ENCODE measurements at places on chromosomes 1 and 21.

DNA sequence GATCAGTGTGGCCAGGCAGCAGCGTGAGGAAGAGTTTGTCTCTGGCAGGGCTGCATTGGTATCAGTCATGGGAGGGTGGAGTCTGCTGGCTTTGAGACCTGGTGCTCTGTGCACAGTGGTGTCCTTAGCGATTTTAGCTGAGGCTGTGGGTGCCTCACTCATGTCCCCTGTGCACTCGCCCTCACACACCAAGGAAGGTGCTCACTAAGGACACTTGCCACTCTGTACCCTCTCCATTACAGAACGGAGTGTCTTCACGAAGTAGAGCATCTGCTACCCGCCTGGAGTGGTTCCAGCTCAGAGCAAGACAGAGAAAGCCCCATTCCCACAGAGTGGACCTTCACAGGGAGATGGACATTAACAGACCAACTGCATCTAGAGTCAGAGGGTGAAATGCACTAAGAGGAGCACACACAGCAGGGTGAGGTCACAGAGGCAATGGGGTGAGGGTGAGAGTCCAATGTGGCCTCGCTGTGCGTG, 117.9 kb downstream of the MATN1 start:
- DNase-seq: no peak

- DNase-seq: no peak
Measured at GRCh38 chr1:156122519-156123355, 8.2 kb downstream of the LMNA start.

DNA sequence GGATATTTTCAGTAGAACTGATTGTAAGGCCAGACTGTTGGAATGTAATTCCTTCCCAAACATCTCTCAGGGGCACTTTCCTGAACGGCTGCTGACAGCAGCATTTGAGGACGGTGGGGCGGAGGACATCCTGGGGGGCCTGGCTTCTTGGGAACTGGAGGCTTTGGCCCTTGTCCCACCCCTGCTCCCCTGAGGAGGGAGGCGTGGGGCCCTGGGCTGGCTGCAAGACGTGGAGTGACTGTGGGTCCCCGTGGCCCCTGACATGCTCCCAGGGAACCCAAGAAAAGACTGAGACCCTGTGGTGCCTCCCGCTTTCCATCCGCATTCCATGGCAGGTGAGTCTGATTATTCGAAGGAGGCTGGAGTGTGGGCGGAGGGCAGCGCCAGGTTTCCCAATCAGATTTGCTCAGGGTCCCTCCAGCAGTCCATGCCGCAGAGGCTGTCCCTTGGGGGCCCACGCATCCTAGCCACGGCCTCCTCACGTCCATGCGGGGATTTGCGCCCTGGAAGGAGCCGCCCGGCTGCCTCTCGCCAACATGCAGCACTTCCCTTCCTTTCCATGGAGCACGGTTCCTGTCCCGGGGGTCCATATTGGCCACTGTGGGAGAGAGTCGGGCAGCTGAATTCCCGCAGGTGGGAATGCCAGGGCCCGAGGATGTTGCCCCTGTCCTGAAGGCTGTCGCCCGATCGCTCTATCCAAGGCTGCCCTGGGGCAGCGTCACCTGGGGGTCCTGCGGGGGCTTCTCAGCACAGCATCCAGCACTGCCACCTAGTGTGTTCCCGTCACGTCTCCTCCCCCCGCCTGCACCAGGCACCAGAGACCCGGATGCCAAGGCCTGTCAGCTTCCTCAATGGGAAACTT, 69.0 kb downstream of the FAAP20 start:
- no peak for DNase-seq

DNA sequence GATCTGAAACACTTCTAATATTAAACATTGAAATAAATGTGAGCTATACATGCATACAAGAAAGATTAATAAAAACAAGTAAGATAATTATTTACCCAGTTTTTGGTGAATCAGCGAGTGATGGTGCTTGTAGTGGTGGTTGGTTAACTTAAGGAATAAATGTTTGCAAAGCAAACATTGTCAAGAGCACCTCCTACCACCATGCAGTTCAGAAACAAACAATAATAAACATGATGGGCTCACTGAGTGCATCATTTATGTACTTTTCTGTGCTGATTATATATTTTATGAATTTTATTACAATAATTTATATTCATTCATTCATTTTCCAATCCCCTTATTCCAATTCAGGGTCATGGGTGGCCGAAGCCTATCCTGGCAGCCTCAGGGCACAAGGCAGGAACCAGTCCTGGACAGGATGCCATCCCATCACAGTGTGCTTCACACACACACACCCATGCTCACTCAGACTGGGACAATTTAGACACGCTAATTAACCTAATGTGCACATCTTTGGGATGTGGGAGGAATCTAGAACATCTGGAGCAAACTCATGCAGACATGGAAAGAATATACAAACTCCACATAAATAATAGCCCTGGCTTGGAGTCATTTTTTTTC, 57.8 kb downstream of the ZMYM4 start:
- DNase-seq: no peak

DNA sequence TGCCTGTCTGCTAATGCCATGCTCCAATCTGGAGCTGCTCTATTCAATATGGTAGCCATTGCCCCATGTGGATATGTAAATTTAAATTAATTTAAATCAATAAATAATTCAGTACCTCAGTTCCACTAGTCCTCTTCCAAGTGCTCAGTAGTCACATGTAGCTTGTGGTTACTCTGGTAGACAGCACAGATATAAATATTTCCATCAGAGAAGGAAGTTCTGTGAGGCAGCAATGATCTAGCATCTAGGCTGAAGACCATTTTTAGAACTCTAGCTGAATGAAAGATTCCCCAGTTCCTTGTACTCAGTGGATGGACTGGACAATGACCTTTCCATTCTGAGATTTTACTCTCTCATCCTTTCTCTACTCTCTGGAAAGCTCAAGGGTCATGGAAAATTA, 25.8 kb upstream of the CAPZB start:
- DNase-seq: no peak

DNA sequence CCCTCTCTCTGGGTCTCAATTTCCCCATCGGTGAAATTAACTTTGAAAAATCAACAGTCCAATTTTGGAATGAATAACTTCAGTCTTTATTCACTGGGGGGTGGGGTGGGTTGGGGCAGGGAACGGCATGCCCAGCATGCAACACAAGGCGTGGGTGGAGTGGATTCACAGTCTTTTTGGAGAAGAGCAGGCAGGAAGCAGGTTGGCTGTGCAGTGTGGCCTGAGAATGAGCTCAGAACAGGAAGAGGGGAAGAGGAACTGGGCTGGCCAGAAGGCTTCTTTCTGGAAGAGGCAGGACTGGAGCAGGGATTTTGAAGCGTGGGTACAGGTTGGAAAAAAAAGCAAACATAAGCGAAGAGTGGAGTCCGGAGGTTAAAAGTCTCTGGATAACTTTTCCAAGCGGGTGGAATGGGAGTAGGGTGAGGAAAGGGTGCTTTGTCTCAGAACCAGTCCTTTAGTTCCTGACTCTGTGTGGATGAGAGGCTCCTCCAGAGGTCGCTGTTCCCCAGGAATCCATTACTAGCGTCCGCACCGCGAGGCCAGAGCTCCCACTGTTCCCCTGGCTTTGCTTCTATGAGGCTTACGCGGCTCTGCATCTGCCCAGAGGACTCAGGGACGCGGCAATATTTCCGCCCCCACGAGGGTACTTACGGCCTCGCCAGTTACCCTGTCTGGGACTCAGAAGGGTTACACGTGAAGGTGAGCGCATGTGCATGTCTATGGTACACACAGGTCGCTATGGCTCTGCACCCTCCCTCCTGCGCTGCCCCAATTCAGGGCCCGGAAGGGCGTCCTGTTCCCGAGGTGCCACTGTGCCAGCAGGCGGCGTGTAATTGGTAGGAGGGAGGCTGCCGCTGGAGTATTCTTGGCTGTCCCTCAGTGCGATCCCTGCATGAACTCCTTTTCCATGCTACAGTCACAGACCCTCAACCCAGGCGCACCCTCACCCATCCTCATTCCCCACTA, 5.5 kb upstream of the FOXD2 start:
- peak; percentile 39 for DNase-seq

- DNase-seq: no peak
Measured at GRCh38 chr1:37038227-37039093, 4.1 kb upstream of the GRIK3 start.

- DNase-seq: no peak
Measured at GRCh38 chr1:96214982-96215381, 506.6 kb upstream of the PTBP2 start.

DNA sequence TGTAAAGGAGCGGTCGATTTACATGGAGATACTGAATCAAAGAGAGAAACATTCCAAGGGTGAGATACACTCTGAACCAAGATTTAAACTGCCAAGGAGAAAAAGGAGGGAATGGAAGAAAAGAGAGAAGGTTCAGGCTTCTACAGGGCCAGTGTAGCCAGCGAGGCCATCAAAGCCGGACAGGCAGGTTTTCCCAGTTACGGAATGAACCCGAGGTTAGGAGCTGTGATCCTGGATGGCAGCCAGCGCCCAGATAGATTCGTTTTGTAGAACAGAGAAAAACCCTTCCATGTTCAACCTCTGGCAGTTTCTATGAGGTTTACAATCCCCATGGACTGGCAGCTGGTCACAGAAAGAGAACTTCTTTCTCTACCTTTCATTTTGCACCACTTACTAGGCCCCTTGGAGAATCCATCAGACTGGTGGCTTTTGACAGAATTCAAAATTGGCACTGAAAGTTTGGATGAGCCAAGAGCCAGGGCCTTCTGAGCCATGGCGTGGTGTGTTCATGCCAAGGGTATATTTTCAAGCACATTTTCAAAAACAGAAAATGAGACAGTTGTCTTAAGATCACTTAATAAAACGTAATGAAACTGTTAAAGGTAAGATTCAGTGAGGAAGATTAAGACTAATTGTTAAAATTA, 171.5 kb downstream of the RUNX1 start:
- DNase-seq: no peak

GRCh38 chr1:13900583-13900982, 200.6 kb downstream of the PRDM2 start:
- no peak for DNase-seq

DNA sequence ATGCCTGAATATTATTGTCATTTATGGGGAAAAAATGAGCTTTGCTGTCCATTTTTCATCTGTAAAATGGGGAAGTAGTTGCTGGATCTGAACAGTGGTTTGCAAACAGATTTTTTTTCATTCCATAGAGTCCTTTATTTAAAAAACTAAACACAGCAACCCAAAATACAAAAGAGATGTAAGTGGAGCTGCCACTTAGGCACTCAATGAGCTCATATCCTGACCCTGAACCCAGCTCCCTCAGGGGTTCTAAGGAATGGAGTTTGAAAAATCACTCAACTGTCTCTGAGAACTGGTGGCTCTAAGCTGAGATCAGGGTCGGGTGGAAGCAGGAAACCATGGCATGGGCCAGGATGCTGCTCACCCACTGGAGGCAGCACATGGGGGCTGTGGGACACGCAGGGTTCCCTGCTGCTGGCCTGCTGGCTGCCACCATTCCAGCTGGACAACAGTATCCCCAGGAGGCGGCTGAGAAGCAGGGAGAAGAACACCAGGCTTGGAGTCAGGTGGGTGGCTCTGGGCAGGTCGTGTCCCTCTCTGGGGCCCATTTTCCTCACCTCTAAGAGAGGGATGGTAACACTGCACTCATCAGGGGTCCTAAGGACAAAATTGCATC, 9.6 kb upstream of the ECE1 start:
- DNase-seq: no peak

DNA sequence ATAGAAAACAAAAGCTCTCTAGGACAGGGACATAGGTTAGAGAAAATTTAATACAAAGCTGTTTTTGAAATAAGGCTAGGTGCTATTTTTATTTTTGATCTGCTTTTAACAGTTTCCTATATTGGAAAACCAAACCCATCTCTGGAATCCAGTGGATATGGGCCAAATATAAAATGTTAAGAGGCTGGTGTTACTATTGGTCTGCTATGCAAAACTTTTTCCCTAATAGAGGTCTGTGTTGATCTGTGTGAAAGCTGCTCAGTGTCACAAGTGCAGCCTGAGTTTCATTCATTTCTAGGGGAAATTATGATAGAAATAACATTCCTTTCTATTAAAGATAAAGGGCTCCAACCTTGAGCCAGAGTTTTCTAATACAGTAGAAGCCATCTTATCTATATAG, 116.4 kb downstream of the OLFML2B start:
- DNase-seq: no peak

GRCh38 chr1:220527279-220527907, 543 bp upstream of the MARK1 start:
- no peak for DNase-seq

DNA sequence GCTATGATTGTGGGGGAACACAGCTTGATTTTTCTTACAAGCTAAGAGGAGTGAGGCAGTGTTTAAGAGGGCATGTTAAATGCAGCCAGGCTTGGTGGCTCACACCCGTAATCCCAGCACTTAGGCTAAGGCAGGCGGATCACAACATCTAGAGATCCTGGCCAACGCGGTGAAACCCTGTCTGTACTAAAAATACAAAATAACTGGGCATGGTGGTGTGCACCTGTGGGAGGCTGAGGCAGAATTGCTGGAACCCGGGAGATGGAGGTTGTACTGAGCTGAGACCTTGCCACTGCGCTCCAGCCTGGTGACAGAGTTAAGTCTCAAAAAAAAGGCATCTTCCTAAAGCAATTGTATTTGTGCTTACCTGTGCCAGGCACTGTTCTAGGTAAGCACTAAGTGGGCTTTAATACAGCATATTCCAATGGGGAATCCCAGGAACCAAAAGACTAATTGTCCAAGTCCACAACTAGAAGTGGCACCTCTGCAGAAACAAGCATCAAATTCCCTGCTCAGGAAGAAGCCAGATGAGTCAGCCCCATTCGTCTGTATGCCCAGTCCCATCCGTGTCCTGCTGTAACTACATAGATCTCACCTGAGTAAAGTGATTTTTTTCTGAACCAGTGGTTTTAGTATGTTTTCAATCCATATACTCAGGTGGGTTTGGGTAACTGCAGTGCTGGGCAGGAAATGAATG, 4.6 kb downstream of the RCC1 start:
- peak; percentile 56 for DNase-seq

DNA sequence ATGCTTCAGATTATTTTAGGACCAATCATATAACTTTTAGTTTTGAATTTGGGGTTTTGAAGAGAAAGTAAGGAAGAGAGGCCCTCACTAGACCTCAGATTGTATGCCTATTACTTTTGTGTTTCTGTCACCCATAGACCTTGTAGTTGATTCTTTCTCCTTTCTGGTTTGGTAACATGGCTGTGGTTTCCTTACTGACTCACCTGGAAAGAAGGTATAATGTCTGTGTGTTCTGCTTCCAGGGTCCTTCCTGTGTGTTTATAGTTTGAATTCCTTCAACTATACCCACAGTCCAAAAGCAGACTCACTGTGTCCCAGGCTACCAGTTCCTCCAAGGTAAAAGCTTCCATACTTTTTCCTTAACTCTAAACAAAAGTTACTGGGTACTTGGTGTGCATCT, 8.1 kb downstream of the SLC44A3 start:
- DNase-seq: no peak
